Cardiac fibroblast (primary cell): ENCODE measurements at places on chromosomes 3 and 15.

DNA sequence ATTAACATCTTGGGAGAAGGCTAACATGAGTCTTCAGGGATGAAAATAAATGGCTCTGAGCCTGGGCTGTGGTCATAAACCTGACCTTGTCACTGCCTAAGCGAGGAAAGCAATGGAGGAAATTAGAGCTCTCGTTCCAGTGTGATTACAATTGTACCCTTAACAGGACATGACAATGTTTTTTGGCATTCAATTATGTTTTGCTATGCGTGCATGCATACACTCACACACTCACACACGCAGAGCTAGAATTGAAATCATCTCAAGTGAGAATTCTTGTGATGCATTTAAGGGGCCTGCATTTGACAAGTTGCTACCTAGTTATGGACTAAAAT is 24.1 kb downstream of the ZNF80 start:
- DNase-seq: peak; percentile 84

- no peak for DNase-seq
Observed at GRCh38 chr15:72733941-72734738, 48.1 kb downstream of the BBS4 start.

DNA sequence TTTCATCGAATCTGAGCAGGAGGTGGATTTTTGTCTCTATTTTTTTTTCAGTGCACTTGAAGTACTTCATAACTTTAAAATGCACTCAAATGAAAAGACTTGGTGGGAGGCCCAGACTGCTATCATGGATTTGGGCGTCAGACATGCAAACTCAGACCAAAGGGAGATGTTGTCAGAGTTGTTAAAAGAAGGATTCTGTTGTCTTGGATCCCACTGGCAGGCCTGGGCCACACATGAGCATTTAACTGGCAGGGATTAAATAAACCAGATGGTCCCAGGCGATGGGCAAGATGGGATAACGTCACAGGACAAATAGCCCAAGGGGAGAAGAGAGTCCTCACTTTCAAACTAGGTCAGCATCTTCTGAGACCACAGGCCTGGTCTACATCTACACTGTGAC is 15.4 kb downstream of the RTP1 start:
- DNase-seq: no peak

DNA sequence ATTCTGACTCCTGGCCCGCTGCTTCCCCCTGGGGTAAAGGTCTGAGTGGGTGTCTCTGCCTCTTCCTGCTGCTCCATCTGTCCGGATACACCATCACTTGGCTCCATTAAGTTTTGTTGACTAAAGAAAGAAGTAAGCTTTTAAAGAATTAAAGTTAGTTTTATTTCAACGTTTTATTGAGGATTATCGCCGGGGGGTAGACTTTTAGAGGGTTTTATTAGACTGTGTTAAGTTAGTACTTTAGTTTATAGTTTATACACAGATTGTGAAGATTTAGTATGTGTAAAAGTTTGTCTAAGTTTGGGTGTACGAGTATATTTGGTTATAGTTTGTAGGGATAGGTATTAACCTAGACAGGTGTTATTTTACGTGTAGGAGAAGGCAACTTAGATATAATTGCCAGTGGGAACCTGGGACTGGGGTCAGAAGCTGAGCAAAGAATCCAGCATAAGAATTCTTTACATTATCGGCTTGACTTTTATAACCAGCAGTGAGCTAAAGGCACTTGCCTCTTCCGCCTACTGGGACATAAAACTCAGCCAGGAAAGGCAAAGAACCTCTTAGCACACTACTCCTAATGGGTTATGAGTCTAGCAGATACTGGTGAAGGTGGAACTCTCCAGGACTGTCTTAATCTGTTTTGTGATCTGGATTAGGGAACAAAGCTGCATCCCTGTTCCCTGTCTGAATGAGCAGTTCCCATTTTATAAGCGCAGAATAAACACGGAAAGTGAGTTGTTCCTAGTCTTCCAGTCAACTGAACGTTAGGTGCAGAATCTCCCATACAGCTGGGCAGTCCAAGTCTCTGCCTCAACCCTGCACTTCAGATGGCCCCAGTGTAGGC is 131.3 kb downstream of the FAM43A start:
- no peak for DNase-seq

DNA sequence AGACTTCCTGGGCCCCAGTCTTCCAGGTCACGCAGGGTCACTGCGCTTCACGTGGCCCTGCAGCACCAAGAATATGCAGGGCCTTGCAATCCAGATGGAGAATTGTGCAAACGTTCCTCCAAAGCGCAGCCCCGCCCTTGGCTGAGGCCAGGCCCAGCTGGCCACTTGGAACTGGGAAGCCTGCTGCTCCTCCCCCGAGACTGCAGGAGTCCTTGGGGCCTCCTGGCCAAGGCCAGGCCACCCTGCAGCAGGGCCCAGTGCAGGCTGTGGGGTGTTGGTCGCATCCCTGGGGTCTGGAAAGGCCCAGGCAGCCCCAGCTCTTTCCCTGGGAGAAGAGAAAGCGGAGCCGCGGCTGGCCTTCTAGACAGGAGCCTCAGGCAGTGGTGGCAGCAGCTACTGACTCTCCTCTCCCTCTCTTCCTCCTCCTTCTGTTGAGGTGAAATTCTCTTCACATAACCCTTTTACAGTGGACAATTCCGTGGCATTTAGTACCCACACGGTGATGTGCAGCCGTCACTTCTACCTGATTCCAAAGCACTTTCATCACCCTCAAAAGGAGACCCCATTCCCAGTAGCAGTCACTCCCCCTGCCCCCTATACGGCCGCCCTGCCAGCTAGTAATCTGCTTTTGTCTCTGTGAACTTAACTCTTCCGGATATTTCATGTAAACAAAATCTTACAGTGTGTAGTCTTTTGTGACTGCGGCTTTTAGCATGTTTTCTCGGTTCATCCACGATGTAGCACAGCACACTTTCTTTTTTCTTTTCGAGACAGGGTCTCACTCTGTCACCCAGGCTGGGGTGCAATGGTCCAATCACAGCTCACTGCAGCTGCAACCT is 103.9 kb downstream of the TMEM266 start:
- DNase-seq: peak; percentile 85
